ENCODE measurements at places on chromosomes 6 and 20.

GRCh38 chr6:11096109-11096508 lies 2.5 kb downstream of the SMIM13 start:
- DNase-seq: peak; percentile 78

GRCh38 chr6:34524971-34525370 lies 31.2 kb downstream of the SPDEF start:
- no peak for DNase-seq

DNA sequence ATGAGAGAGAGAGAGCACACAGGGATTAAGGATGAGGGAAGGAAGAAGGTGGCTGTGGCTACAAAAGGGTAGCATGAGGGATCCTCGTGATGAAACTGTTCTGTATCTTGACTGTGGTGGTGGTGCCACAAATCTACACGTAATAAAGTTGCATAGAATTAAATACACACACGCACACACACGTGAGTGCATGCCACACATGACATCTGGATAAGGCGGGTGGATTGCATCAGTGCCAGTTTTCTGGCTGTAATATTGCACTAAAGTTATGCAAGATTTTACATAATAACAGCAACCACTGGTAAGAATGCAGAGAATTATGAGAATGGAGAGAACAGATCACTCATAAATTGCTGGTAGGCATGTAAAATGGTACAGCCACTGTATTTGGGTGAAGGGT lies 16.9 kb upstream of the STK35 start:
- DNase-seq: no peak

GRCh38 chr6:42279144-42279781 lies 61.6 kb upstream of the MRPS10 start:
- peak; percentile 15 for DNase-seq

- no peak for DNase-seq
Observed at GRCh38 chr20:6067763-6068318, 14.0 kb upstream of the LRRN4 start.

GRCh38 chr6:162576016-162576415 lies 151.6 kb downstream of the PRKN start:
- DNase-seq: no peak

- DNase-seq: no peak
Observed at GRCh38 chr6:123224077-123224476, 228.0 kb downstream of the CLVS2 start.

DNA sequence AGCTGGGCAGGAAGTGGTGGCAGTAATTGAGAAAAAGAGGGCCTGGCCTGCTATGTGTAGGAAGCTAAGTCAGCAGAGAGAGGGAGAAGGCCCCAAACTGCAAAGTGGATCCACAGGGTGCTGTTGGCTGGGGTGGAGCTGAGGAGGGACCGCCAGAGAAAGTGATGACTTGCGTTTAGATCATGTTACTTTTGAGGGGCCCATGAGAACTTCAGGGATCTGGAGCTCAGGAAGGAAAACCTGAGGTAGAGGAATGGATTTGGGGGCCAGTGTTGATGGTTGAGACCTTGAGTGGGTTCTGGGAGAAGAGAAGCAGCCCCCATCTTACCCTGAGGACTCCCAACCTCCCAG lies 155.5 kb downstream of the MRPL14 start:
- DNase-seq: no peak

GRCh38 chr20:46809706-46810360 lies 84.8 kb upstream of the EYA2 start:
- DNase-seq: no peak

DNA sequence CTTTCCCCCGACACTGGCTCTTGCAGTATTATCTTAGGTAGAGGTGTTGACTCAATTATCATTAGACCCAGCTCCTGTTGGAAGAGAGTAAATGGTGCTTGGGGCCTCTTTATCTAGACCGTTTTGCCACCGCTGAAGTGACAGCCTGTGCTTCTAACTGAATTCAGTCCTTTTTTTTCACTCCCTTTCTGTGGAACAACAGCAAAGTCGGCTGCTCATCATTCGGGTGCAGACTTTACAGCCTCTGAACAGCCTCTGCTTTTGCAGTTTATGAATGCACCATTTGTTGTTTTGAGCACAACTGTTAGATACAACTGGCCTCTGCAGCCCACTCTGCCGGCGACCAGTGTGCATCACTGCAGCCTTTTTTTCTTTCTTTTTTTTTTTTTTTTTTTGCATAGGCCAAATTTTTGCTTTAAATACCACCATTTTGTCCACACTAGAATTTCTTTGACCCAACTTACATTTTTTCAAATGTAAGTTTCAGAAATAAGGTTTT lies 35.8 kb downstream of the RREB1 start:
- DNase-seq: no peak

GRCh38 chr20:23125625-23126191 lies 39.6 kb upstream of the CD93 start:
- DNase-seq: no peak

DNA sequence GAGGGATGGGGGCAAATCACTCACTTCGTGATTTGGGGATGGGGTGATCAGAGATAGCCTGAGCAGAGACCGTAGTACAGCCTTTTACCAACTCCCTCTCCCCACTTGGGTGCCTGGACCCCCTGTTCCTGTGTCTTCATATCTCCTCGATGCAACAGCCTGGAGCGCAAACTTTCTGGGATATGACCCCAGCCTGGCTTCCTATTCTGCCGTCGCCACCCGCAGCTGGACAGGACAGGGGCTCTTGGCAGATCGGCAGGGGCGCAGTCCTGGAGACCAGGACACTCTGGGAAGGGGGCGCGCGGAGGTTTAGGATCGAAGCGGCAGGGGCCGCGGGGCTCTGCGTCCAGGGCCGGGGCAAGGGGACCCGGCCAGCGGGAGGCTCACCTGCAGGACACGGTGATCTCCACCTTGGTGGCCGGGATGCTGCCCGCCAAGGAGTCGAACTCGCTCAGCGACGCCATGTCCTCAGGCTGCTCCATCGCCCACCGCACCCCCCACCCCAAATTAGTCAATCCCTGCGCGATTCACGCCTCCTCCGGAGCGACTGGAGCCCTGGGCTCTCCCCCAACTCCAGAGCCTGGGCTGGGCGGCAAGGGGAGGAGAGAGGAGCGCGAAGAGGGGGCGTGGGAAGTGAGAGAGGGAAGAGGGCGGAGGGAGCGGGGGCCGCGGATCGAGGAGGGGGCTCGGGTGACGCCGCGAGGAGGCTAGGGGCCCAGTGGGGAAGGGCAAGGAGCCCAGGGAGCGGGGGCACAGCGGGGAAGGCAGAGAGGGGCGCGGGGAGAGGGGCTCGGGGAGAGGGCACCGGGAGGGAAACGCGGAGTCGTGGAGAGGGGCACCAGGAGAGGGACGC lies at the start of gene CPNE5:
TSS of gene CPNE5 (minus strand) at position 549 of the 853 bp plus-strand sequence. CDS start at position 482, 67 bp downstream.
- no peak for DNase-seq
